ENCODE measurements at places on chromosomes 16 and 17.

DNA sequence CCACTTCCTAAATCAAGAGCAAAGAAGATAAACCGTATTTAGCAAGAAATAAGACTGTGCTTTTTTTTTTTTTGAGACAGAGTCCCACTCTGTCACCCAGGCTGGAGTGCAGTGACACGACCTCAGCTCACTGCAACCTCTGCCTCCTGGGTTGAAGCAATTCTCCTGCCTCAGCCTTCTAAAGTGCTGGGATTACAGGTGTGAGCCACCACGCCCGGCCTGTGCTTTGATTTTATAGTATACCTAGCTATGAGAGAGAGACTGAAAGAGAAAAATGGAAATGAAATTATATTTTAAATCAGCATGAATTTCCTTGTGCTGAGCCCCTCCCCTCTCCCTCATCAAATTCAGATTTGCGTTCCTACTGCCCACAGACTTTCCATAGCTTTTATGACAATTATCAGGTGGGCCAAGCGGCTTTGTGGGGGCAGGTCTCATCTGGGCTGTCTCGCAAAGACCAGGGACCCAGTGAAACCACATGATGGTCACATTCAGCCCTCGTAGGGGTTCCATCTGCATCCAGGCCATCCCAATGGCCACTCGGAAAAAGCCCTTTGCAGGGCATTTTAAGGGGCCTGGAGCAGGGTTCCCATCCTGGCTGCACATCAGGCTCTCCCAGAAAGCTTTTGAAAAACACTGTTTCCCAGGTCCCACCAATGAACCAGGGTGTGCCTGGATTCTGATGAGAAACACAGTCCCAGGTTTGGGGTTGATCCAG is 8.5 kb downstream of the CACNG1 start:
- DNase-seq, result no peak

GRCh38 chr17:16066125-16066524 is 66.5 kb downstream of the TTC19 start:
- DNase-seq, result no peak

GRCh38 chr16:87841340-87842208 is 27.7 kb downstream of the SLC7A5 start:
- DNase-seq, result no peak

DNA sequence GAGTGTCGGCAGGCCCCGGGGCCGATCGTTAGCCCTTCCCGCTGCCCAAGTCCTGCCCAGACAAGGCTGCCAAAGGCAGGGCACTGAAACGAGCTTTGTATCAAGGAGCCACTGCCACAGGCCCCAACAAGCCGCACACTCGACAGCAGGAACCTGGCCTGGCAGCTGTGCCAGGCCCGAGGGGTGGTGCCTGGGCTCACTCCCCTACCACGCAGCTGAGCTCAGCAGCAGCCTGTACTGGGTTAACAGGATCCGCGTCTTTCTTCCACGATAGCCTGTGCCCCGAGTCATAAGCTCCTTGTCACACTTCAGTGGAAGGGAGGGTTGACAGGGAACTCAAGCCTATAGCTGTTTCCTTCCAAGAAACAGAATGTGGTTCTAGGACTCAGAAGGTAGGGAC is 87.9 kb downstream of the ABR start:
- no peak for DNase-seq

- no peak for DNase-seq
Observed at GRCh38 chr16:1788708-1789100, 4.8 kb downstream of the IGFALS start.

- DNase-seq, result no peak
Observed at GRCh38 chr17:5210091-5210490, 18.4 kb upstream of the ZNF594 start.

GRCh38 chr16:10080051-10080772 is 102.0 kb downstream of the GRIN2A start:
- no peak for DNase-seq

GRCh38 chr17:38458521-38458920 is 30.3 kb downstream of the ARHGAP23 start:
- DNase-seq, result no peak

All from OCI-LY7 (cell line).